ENCODE measurements at places on chromosomes 3 and 15.

GRCh38 chr3:119769394-119770149 lies 12.3 kb upstream of the NR1I2 start:
- no peak for DNase-seq

- DNase-seq: no peak
Observed at GRCh38 chr3:28841441-28841840, 439.4 kb upstream of the RBMS3 start.

DNA sequence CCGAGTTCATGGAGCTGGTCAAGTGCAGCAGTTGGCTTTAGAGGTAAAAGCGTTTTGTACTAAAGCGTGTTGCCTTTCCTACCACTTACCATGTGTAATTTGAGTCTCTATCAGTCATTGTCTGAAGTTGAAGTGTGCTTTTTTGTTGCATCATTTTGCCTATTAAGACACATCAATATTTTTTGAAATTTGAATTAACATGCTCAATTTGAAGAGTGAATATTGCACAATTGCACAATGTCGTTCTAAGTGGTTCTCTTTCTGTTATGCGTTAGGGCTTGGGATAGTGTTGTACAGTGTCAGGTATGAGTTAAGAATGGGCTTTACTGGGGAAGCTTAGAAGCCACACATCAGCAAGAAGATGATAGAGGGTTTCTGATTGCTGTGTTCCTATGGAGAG lies 84.0 kb upstream of the ACKR4 start:
- no peak for DNase-seq

GRCh38 chr3:101970905-101971304 lies 121.6 kb downstream of the NFKBIZ start:
- DNase-seq: no peak

- no peak for DNase-seq
Observed at GRCh38 chr3:45092132-45093031, 53.8 kb downstream of the CDCP1 start.

GRCh38 chr15:90208356-90208755 lies 7.2 kb downstream of the SEMA4B start:
- DNase-seq: no peak

DNA sequence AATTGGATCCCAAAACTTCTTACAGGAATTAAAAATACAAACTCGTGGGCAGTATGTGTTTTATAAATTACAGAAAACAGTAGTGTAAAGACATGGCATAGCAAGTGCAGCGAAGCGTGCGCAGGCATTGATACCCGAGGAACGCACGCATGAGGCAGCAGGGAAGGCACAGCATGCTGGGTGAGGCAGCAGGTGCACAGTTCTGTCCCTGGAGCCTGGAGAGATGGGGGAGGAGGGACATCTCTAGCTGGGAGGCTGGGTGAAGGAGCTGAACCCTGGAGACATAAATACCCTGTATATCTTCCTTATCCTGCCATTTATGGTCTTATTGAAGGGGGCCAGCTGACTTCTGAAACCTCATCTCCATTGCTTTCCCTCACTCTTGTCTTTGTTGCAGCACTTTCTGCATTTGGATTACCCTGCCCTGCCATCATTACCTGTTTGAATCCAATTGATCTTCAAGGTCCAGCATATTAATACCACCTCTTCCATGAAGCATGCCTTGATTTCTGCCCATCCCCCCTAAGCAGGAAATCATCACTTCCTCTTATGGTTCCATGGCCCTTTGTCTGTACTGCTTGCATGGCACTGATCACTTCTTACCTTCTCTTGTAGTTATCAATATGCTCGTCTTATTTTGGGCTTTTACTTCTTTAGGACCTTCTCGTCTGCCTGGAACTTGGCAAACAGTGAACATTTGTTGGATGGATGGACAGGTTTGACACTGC lies 20.5 kb downstream of the LPP start:
- DNase-seq: no peak

DNA sequence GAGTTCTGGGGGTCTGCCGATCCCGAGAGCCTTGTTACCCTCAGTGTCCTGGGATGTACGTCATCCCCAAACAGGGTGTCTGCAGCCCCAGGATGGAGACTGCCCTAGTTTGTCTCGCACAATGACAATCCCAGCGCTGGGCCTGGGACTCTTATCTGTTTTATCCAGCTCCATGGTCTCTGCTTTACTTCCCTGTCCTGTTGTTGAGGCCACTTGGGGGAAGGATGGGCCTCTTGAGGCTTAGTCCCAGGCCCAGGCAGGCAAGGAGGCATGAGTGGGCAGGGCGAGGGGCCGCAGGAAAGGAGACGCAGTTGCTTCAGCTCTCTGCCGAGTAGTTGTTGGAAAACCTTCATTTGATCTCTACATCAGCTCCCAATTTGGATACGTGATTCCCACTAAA lies 17.4 kb downstream of the SMAD6 start:
- DNase-seq: no peak

DNA sequence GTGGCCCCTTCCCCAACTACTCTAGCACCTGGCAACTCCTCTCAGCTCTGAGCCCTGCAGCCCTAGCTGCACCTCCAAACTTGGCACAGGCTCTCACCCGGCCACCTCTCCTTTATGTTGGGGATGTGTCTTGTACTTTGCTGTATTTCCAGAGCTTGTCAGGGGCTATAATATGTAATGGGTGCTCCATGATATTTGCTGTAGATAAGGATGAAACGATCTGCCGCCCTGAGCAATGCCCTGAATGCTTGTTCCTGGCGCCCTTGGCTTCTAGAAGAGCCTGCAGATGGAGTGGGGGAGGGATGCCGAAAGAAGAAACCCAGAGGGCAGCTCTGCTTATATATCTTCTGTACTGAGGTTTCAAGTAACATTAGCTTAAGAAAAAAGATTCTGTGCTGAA lies 35.9 kb upstream of the ZBTB38 start:
- no peak for DNase-seq

- DNase-seq: no peak
Observed at GRCh38 chr3:152609891-152610290, 225.0 kb upstream of the P2RY1 start.
